GOT3 (cell line): ENCODE measurements at places on chromosomes 3 and 15.
A peak's percentile ranks its signal among the peaks of the same experiment; 100 is the strongest.

GRCh38 chr3:99878005-99878404 is 60.3 kb downstream of the CMSS1 start:
- no peak for DNase-seq

DNA sequence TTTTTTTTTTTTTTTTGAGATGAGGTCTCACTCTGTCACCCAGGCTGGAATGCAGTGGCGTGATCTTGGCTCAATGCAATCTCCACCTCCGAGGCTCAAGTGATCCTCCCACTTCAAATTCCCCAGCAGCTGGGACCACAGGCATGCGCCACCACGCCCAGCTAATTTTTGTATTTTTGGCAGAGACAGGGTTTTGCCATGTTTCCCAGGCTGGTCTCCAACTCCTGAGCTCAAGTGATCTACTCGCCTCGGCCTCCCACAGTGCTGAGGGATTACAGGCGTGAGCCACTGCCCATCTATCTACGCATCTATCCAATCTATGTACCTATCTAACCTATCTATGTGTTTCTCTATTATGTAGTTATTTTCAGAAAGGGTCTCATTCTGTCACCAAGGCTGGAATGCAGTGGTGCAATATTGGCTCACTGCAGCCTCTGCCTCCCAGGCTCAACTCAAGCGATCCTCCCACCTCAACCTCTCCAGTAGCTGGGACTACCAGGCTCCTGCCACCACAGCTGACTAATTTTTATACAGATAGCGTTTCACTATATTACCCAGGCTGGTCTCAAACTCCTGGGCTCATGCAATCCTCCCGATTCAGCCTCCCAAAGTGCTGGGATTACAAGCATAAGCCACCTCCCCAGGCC is 20.2 kb upstream of the GPX1 start:
- DNase-seq = no peak

- DNase-seq = no peak
Measured at GRCh38 chr3:10695595-10696285, 120.3 kb upstream of the SLC6A11 start.

- DNase-seq = peak; percentile 62
Measured at GRCh38 chr3:129026728-129027543, 25.8 kb downstream of the EFCC1 start.

DNA sequence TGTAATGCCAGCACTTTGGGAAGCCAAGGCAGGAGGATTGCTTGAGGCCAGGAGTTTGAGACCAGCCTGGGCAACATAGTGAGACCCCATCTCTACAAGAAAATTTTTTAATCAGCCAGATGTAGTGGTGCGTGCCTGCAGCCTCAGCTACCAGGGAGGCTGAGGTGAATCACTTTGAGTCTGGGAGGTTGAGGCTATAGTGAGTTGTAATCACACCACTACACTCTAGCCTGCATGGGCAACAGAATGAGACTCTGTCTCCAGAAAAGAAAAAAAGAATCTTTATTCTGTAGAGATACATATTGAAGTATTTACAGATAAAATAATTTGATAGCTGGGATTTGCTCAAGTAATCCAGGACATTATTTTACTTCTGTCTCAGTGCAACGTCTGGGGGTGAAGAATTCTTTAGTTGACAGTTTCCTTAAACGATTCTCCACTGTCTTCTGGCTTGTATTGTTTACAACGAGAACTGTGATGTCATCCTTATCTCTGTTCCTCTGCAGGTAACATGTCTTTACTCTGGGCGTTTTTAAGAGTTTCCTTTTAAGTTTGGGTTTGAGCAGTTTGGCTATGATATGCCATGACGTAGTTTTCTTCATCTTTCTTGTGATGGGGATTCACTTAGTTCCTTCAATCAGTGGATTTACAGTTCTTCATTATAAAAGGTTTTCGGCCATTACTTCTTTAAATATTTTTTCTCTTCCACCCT is 26.3 kb downstream of the KPNA1 start:
- no peak for DNase-seq

DNA sequence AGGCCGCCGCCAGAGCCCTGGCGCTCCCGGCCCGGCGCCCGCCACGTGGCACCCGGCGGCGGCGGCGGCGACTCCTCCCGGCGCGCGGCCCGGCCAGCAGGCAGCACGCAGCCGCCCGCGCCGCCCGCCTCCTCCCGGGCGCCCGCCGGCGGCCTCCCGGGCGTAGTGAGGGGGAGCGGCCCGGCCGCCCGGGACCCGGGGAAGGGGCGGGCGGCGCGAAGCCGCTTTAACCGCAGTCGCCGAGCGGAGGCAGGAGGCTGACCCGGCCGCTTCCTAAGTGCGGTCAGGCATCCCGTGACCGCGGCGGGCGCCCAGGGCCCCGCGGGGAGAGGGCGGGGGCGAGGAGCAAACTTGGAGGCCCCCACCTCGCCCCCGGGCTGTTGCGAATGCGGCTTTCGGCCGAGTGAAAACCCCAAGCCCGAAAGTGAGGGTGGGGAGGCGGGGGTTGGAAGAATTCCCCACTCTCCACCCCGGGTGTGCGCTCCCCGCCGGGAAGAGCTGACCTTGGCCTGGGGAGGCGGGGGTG is 1.7 kb upstream of the HES1 start:
- DNase-seq = peak; percentile 76

DNA sequence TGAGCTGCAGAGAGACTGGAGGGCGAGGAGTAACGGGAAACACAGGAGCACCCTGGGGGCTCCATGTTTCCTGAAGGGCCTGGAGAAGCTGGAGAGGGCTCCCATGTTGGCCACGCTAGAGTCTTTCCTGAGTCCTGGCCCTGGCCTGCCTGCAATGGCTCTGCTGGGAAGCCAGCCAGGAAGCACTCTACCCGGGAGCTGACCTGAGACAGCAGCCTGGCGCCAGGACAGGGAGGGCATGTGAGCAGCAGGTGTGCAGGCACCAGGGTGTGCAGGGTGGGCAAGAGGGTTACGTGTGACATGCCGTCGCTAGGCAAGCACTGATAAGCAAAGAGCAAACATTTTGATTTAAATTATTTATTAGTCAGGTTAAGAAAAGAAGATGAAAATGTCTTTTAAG is 301.4 kb downstream of the OCA2 start:
- DNase-seq = no peak

- DNase-seq = no peak
Measured at GRCh38 chr3:111802163-111802625, 56.9 kb upstream of the PHLDB2 start.

DNA sequence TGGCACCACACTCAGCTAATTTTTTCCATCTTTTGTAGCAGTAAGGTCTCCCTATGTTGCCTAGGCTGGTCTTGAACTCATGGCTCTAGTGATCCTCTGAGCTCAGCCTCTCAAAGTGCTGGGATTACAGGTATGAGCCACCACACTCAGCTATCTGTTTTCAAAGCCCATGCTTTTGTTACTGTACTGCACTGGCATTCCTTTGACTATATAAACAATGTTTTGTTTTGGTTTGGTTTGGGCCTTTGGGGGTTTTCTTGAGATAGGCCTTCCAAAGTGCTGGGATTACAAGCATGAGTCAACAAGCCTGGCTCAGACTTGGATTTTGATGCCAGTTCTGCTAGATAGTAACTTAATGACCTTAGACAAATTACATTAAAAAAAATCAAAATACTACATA is 89.7 kb upstream of the GK5 start:
- DNase-seq = no peak

- DNase-seq = no peak
Measured at GRCh38 chr3:125406070-125406469, 30.9 kb upstream of the ZNF148 start.

DNA sequence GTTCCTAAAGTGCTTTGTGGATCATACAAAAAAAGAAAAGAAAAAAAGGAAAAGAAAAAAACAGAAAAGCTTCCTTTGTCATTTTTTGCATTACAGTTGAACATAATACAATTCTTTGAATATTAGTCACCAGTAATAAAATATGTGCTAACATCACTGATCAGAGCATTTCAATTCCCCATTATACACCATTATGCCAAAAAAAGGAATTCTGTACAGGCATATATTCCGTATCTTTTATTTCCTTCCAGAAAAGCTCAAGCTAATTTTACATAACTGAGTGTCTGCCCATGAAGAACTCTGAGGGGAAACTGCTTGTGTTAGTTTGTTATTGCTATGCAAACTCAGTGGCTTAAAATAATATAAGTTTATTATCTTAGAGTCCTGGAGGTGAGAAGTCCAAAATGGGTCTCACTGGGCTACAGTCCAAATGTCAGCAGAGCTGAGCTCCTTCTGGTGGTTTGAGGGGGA is 377.9 kb downstream of the GAP43 start:
- DNase-seq = no peak

GRCh38 chr3:138354376-138354775 is 6.0 kb downstream of the MRAS start:
- DNase-seq = no peak

DNA sequence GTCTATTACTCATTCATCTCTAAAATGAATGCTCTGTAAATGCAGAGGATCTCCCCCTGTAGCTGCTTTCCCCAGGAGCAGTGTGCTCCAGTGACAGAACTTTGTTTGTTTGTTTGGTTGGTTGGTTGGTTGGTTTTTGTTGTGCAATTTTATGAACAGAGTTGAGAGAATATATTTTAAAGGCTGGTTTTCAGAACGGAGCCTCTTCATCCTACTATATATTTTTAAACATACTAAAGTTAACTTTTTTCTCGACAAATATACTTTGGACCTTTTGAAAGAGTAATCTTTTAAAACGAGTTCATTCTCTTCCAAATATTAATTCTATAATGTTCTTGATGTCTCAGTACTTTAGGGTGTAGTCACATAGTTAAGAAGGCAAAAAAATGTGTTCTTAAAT is 20.2 kb downstream of the RYR3 start:
- DNase-seq = no peak

DNA sequence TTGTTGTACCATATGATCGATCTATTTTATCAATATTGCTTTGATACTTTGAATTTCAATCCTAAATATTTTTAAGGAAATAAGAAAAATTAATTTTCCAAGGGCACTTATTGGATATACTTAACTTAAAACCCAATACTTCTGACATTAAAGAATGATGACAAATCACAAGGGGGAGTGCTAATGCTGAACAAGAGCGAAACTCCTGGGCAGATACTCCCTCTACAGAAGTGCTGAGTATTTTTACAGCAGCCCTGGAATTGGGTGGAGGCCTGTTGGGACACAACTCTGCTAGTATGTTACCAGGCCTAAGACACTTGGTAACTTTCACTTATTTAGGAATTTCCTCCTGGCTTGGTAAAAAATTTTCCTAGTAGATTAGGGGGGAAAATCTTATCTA is 46.2 kb downstream of the DENND6A start:
- DNase-seq = no peak

DNA sequence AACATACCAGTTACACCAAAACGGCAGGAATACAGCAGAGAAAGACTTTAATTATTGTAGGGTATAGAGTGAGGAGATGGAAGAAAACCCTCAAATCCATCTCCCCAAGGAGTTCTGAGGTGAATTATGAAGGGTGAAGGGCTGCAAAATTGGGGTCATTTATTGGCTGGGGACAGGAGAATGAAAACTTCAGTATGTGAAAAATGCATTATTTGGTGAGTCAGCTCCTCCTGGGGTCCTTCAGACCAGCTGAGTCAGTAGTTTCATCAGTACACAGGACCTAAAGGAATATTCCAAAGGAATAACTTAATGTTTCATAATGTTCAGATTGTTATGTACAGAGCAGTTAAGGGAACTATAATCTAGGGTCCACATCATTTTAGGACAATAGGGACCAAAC is 566.0 kb downstream of the GBE1 start:
- no peak for DNase-seq
